ENCODE measurements at places on chromosomes 1 and 21. TPM values are rescaled to one million over a fixed set of nuclear protein-coding genes. Genes with fewer than 3 reads are reported as not detected.

The NCMAP gene
- polyA plus RNA-seq = 0.08 TPM

The CASQ1 gene
- 0.17 TPM for polyA plus RNA-seq

The LCE6A gene
- not detected for polyA plus RNA-seq

GRCh38 chr1:76203127-76203526, 128.6 kb downstream of the ST6GALNAC3 start:
- DNase-seq = no peak

GRCh38 chr1:224524679-224525078, 90.1 kb upstream of the WDR26 start:
- DNase-seq = no peak

GRCh38 chr1:73761559-73761958, 436.4 kb downstream of the LRRIQ3 start:
- no peak for DNase-seq

All from left renal pelvis (tissue), 4 donors.